ENCODE measurements at places on chromosomes 4 and X.

- DNase-seq, result no peak
Measured at GRCh38 chr4:4392501-4393183, 5.7 kb downstream of the NSG1 start.

DNA sequence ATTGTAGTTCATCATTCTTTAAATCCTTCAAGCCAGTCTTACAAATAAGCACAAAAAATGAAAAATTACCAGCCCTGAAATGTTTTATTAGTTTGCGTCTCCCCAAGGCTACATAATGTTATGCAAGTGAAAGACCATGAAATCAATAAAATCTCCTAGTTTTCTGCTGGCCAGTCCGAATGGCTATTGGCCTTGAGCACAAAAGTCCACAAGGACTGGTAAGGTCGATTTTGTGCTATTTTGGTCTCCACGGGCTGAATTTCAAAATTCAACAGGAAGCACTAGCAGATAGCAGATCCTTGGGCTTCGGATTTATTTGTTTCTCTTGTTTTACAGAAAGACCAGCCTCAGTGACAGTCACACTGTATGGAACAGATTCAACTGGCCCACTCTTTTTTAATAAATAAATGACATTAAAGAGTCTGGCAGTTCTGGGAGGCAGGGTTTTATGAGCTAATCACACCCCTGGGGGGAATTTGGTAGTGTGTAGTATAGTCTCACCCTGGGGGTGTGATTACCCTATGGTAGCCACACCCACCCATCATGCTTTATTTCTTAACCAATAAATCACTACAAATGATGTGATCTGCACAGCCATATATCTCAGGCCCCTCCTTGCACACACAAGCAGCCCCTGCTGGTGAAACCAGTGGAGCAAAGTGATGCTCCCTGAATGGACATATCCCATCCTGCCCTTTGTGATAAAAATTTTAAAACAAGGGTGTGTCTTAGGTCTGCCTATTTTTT, 51.1 kb upstream of the TMEM33 start:
- no peak for DNase-seq

- no peak for DNase-seq
Measured at GRCh38 chr4:15254236-15254880, 173.5 kb upstream of the C1QTNF7 start.

DNA sequence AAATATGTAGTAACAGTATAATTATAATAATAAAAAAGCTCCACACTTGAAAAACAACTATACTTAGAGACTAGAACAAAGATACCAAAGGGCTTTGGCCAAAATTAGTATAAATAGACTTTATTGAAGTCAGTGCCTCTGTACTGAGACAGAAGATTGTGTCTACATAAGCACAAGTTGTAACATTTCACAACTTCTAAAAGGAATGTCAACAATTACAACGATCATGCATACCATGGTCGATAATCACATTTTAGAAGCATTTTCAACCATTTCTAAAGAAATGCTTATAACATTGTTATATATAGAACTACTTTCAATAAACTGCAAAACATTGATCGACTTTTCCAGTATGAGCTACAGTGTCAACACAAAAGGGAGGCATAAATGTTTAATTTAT, 57.0 kb downstream of the DHX15 start:
- DNase-seq, result no peak

DNA sequence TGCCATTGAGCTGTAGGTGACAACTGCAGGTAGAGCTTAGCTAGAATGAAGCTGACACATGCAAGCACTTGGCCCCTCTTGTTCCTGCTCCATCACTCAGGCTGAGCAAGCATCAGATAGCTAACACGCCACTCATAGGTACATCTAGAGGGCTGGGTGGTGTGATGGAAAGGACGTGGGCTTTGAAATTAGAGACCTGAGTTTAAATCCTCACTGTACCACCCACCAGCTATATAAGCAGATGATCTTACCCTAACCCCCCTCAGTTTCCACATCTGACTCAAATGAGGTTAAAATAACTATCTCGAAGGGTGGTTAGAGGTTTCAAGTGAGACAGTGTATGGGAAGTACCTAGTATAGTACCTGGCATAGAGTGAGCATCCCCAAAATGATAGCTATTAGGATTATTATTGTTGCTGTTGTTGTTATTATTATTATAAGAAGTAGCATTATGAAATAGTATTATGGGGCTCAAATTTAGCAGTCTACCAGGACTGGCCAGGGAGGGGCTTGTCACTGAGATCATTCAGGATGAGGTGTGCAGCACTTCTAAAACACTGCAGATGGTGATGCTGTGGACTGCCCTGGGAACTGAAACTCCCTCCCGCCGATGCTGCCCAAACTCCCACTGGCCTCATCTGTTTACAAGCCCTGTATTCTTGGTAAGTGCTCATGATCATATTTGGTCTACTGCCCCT, 59.0 kb downstream of the REELD1 start:
- no peak for DNase-seq
